ENCODE measurements at places on chromosomes 3 and 15.

GRCh38 chr3:34988296-34988695 is 651.0 kb upstream of the ARPP21 start:
- no peak for DNase-seq

DNA sequence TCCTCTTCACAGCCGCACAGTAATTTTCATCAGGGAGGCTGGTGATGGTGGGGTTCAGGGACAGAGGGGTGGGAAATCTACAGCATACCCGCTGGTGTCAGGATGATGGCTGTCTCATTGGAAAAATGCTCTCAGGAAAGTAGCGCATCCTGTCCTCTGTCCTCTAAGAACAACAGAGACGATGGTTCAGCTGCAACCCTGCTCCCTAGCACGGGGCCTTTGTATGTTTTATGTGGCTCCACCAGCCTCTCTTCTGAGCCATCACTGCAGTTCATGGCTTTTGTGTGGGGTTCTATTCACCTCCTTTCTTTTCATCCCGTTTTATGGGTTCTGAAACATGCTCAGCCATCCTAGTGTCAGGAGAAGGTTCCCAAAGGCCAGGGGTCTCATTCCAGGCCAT is 68.9 kb downstream of the EPHB1 start:
- DNase-seq: no peak

- DNase-seq: no peak
Measured at GRCh38 chr3:119257111-119257510, 16.4 kb upstream of the B4GALT4 start.

DNA sequence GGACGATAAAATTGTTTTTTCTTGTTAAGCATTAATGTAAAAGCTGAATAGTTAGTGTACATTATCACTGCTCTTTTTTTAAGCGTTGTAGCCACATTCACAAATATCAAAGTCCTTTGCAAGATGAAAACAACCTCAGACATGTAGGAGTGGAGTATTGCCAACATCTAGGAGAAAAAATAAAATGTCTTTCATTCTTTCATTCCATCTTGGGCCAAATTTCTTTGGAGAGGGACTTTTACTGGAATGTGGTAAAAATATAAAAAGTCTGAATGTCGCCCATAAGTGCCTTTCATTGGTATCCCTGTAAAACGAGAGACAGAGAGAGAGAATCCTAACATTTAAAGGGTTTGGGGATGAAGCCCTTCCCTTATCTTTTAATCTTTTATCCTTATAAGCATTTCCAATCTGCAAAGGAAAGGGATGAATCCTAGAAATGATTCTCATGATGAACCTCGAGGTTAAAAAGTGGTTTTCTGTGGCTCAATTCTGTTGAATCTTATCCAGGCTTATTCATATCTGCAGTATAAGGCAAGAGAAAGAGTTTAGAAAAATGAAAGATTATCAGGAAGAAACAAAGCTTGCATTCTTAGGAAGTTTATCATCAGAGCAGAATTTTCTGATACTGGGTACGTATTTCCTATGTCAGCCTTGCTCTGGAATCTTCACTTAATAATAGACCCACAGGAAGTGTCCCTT is 1031.7 kb downstream of the MCTP2 start:
- no peak for DNase-seq

DNA sequence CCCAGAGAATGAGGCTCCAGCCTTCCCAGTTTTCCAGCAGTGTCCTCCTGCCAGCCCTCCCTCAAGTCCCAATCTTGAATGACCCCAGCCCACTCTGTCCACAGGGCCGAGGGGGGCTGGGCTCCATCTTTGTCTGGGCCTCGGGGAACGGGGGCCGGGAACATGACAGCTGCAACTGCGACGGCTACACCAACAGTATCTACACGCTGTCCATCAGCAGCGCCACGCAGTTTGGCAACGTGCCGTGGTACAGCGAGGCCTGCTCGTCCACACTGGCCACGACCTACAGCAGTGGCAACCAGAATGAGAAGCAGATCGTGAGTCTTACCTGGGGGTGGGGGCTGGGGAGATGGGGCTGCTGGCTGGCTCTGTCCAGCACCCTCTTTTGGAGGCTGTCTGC is 5.6 kb upstream of the FES start:
- no peak for DNase-seq

- DNase-seq: peak; percentile 64
Measured at GRCh38 chr3:50163572-50164455, 8.7 kb downstream of the SEMA3F start.
